ELR (cell line): ENCODE measurements at places on chromosomes 4 and X.

DNA sequence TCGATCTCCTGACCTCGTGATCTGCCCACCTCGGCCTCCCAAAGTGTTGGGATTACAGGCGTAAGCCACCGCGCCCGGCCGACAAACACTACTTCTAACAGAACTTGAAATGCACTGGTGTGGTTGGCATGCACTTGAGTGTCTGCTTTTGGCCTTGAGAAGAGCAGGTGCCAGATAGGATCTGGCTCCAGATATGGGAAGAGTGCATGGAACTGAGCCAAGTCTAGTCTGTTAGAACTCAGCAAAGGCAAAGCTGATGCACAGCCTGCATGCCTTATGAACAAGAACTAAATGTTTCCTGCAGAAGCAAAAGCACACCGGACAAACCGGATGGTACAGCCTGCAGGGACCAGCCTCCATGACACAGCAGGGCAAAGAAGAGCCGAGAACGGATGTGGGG, 35.1 kb upstream of the TBL1X start:
- DNase-seq = no peak

- DNase-seq = peak; percentile 63
Measured at GRCh38 chr4:135927651-135928050, 1604.6 kb downstream of the PCDH18 start.

- peak; percentile 62 for DNase-seq
Measured at GRCh38 chrX:16665089-16665488, 15.1 kb downstream of the S100G start.

DNA sequence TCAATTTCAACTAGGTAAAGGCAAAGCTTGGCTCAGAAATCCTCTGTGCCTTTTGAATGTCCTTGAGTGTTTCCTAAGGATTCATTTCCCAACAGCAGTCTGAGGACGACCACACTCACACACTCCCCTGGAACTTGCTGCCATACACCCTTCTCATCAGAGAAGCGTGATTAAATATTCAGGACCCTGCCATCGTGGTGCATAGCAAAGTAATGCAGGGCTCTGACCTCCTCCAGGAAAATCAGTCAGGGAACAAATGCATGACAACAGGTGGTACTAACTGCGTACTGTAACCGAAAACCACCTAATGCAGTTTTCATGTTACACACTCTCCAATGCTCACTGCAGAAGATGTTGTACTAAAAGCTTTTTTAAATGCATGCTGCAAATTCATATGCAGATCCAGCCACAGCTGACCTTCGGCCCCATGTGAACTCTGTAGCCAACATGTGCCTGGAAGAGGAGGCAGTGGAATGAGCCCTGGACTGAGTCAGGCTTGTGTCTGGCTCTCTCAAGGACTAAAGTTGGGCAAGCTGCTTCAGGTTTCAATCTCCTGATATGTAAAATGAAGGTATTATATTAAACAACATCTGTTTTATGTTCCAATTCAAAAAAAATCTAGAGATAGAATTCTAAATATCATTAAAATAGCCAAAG, 238.3 kb downstream of the KCNIP4 start:
- DNase-seq = no peak

DNA sequence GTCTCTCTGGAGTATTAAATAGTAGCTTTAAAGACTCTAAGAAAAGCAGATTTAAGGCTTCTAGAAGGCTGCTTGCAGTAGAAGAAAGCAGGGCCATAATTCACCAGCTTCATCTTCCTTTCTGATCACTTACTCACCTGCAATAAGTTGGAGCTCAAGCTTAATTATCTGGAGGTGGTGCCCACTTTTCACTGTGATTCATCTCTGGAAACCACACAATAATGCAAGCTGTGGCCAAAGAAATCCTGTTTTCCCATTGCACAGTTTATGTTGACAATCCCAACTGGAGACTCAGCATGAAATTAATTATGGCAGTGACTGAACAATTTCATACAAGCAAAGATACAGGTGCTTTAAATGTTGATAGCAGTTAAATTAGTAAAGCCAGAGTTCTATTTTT, 14.7 kb downstream of the CWH43 start:
- DNase-seq = no peak

DNA sequence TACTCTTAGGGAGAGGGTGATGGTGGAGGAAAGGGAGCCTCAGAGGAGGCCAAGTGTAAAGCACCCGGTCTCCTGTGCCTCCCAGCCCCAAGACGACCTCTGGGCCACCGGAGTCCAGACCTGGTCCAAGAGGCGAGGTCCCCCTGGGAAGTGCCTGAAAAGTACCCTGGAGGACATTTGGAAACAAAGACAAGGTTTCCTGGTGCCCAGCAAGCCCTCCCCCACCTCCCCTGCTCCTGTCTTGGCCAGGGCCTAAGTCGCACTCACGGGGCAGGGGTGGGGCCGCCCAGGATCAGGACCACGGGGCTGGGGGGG, 532 bp upstream of the SH3BP2 start:
- DNase-seq = no peak

GRCh38 chr4:160184884-160185283, 1082.0 kb downstream of the RAPGEF2 start:
- DNase-seq = no peak

DNA sequence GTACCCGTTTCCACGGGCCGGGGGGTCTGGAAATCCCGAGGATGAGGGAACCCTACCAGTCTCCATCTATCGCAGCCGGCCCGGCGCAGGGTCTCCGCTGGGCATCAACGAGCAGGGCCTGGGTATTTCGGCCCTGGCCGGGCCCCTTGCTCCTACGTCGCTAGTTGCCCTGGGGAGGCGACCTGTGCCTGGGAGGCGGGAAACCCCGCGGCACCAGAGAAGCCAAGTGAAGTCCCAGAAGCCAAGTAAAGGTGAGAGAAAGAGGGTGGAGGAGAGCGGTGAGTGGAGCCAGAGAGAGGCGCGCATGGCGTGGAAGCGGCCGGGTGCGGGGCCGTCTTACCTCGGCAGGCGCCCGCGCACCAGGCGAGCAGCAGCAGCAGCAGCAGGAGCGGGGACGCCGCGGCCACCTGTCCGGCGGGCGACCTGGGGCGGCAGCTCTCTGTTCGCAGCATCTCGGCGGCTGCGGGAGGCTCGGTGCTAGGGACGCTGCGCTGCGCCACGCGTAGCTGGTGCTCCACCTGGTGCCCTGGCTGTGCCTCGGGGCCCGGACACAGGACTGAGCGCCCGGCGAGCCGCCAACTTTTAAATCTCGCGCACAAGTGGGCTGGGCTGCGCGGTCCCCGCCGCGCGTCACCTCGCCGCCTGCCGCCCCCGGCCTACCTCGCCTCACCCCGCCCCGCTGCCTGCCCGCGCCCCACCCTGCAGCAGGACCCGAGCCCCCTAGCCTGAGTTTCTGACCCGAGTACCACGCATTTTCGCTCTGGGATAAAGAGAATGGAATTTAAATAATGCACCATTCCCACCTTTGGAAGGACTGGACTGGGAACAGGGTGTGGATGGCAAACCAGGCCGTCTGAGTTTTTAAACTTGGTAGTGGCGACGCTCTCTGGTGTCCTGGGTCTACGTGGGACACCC, at the start of gene NMU:
Gene NMU (minus strand): TSS at position 558 of the 915 bp plus-strand sequence. CDS start 106 bp downstream, at position 452.
- peak; percentile 19 for DNase-seq

DNA sequence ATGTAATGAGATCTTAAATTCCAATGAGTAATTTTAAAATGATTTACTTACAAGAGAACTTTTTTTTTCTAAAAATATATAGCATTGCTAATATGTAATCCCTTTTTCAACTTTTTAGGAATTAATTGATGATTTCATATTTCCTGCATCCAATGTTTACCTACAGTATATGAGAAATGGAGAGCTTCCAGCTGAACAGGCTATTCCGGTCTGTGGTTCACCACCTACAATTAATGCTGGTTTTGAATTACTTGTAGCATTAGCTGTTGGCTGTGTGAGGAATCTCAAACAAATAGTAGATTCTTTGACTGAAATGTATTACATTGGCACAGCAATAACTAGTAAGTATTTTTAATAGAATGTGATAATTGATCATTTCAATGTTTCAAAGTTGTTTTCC, 113.2 kb downstream of the USP9X start:
- no peak for DNase-seq

GRCh38 chr4:78923464-78924312, 15.6 kb downstream of the PAQR3 start:
- DNase-seq = peak; percentile 9
